Posterior vena cava (tissue), 2 donors: ENCODE measurements at places on chromosomes 2 and 18. TPM values are rescaled to one million over a fixed set of nuclear protein-coding genes. Genes with fewer than 3 reads are reported as not detected.
A peak's percentile ranks its signal among the peaks of the same experiment; 100 is the strongest.

Gene GCG
- not detected for total RNA-seq

GRCh38 chr18:35618696-35619095, 37.2 kb downstream of the GALNT1 start:
- no peak for DNase-seq

GRCh38 chr2:54030396-54030741, 59.6 kb upstream of the PSME4 start:
- no peak for DNase-seq

Gene UGT1A5
- not detected for total RNA-seq

DNA sequence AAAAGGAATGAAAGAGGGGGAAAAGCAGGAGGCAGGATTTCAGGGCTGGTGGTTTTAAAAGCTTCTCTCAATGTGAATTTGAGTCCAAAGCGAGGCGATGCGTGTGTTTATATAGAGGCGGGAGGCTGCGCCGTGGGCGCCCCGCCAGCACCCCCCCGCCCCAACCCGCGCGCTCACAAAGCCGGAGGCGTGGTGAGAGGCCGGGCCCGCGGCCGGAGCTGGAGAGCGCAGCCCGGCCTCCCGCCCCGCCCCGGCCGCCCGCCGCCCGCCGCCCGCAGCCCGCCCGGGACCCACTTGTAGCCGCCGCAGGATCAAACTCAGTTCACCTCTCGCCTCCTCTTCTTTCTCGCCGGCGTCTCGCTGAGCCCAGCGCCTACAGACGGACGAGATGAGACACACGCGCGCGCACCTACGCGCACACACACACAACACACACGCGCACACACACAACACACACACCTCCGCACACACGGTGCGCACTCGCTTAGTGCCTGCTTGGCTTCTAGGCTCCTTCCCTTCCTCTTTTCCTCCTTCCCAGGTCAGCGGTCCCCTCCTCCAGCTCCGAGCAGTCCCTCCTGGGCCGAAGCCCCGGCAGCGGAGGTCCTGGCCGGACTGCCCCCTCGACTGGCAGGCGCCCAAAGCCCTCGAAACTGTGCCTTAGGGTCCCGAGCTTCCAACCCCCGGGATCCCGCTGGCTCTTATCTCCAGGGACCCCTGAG, 1.3 kb upstream of the CYP26B1 start:
- peak; percentile 76 for DNase-seq
